ENCODE measurements at places on chromosomes 2 and 18.

DNA sequence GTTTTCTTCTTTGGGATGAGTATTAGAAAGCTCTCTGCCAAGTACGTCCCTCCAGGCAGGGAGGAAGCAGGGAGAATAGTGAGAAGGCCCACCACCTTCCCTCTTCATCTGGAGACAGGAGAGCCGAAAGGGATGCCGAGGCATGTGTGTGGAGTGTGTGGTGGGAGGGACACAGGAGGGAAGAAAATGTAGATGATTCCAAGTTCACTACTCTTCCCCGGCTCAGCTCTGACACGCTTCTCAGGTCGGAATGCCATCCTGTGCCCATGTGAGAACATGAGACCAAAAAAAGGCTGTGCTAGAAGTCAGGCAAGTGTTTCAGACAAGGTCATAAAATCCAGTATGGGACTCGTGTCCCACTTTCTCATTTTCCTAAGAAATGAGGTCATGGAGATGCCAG, 47.4 kb downstream of the GYPC start:
- no peak for DNase-seq

DNA sequence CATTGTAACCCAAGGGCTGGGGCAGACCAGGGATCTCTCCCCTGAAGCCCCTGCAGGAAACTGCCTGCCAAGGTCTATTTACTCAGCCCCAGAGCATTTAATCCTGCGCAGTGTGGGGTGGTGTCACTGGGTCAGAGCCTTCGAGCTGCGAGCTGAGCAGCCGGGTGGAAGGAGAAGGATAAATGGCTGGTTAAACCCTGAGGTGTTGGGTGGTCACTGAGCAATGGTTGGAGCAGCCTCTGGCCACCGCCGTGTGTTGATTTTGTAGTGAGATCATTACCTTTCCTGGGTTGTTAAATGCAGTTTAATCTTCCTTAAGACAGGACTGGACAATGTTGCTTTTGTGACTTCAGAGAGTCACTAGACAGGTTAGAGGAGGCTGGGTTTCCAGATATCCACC, 98.1 kb downstream of the SETBP1 start:
- DNase-seq, result no peak

GRCh38 chr2:190328573-190329147, 9.0 kb upstream of the HIBCH start:
- DNase-seq, result peak; percentile 41

- no peak for DNase-seq
These were observed 29.8 kb upstream of the SCN1A start for GRCh38 chr2:166157578-166157977.

DNA sequence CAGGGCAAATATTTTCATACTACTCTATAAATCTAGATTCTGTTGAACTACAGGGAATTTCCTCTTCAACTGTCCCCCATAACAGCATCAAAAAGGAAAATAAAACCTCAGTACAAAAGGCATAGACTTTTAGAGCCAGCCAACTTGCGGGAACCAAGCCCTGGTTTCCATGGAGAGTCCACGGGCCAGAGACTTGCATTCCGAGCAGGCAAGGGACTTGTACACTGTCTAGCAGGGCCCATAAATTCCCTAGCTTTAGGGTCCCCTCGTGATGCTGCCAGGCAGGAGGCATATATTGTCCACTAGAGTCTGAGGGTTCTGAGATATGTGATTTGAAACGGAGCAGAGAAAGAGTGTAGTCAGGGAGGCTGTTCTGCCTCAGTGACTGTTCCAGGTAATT, 153.1 kb upstream of the SLC14A2 start:
- no peak for DNase-seq

- DNase-seq, result no peak
These were observed 78.6 kb upstream of the FN1 start for GRCh38 chr2:215514516-215514915.

GRCh38 chr2:11761259-11761658, 14.8 kb downstream of the LPIN1 start:
- no peak for DNase-seq

GRCh38 chr2:46650556-46651001, 171.2 kb downstream of the TMEM247 start:
- DNase-seq, result peak; percentile 85

DNA sequence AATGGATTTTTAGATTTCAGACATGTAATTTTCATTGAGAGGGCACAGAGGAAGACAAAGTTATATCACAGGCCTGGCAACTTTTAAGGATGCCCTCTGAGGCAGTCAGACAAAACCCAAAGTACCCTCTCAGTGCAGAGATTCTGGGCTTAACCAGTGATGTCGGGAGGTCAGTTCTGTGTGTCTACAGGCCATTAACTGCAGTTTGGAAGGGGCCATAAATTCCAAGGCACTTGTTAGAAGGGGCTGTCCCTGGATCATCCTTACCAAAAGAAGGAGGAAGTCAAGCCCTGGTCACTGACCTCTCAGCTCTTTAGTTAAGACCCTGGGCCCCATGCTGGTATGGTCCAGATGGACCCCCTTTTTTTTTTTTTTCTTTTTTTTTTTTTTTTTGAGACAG, 60.7 kb downstream of the LRRFIP1 start:
- DNase-seq, result no peak

DNA sequence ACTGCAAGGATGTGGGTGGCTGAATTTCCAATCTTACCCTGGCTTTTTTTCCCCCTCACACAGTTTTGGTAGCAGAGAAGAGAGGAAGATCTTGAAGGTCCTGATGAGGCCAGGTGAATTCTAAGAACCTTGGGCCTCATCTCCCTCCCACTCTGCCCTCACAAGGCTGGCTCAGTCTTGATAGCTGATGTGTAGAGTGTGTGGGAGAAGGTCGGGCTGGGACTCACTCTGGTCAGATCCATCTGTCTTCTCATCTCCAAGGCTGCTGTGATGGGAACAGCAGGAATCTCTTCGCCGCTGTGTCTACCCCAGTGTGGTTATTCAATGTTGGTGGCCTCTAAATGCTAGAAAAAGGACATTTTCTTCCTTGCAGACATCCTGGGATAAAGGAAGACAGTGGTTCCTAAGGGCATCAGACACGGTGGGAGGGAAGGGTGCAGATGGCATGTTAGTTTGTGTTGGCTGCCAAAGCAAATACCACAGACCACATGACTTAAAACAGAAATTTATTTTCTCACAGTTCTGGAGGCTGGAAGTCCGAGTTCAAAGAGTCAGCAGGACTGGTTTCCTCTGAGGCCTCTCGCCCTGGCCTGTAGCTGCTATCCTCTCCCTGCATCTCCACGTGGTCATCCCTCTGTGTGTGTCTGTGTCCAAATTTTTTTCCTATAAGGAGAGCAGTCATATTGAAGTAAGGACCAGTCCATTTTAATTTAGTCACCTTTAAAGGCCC, 37.6 kb upstream of the MGAT4A start:
- DNase-seq, result no peak
